ENCODE measurements at places on chromosomes 13 and 19. TPM values are rescaled to one million over a fixed set of nuclear protein-coding genes. Genes with fewer than 3 reads are reported as not detected.

LILRA5 gene
- total RNA-seq, result not detected

KLHL1 gene
- total RNA-seq, result not detected

PIK3R2 gene
- 10.1 TPM for total RNA-seq

JUNB gene
- total RNA-seq, result 118 TPM

RB1 gene
- total RNA-seq, result 21.1 TPM

ZNF816 gene
- total RNA-seq, result 10.1 TPM

- peak; percentile 18 for DNase-seq
Measured at GRCh38 chr19:45069056-45069455, 7.2 kb downstream of the ZNF296 start.

- DNase-seq, result no peak
Measured at GRCh38 chr13:62906896-62907295, 1491.2 kb upstream of the PCDH20 start.

- DNase-seq, result peak; percentile 59
Measured at GRCh38 chr19:46016426-46017094, 6.3 kb downstream of the PGLYRP1 start.

DNA sequence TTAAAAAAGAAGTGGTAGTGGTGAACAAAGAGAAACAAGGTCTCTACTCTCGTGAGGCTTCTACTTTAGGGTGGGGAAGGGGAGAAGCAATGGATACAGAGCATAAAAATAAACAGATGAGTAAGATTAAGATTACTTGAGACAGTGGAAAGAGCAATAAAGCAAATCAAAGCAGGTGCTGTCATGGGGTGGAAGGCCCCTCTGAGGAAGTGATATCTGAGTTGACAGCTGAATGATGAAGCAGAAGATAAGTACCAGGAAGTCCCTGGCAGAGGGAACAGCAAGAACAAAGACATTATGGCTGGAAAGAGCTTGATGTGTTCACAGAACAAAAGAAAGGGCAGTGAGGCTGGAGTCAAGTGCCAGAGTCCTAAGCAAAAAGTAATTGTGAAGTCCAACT lies 221.8 kb downstream of the ENOX1 start:
- DNase-seq, result no peak

- DNase-seq, result no peak
Measured at GRCh38 chr13:104021806-104022397, 955.7 kb upstream of the SLC10A2 start.

DNA sequence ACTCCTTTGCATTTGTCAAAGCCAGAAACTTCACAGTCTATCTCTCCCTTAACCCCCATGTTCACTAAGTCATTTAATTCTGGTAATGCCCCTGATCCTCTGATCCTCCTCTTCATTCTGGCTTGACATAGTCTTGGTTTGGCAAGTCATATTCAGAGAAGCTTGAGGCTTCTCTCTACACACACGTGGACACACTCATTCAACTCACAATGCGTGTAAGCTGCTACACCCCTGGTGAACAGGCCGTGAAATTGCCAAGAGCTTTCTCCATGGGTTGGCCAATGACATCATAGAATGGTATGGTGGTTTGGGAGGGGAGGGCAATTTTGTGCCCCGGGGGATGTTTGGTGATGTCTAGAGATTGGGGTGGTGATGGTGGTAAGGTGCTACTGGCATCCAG lies 47.9 kb upstream of the FLT1 start:
- DNase-seq, result no peak

- no peak for DNase-seq
Measured at GRCh38 chr13:30712536-30713532, 22.5 kb upstream of the ALOX5AP start.

GRCh38 chr13:30352121-30352520 lies 44.8 kb upstream of the KATNAL1 start:
- no peak for DNase-seq

DNA sequence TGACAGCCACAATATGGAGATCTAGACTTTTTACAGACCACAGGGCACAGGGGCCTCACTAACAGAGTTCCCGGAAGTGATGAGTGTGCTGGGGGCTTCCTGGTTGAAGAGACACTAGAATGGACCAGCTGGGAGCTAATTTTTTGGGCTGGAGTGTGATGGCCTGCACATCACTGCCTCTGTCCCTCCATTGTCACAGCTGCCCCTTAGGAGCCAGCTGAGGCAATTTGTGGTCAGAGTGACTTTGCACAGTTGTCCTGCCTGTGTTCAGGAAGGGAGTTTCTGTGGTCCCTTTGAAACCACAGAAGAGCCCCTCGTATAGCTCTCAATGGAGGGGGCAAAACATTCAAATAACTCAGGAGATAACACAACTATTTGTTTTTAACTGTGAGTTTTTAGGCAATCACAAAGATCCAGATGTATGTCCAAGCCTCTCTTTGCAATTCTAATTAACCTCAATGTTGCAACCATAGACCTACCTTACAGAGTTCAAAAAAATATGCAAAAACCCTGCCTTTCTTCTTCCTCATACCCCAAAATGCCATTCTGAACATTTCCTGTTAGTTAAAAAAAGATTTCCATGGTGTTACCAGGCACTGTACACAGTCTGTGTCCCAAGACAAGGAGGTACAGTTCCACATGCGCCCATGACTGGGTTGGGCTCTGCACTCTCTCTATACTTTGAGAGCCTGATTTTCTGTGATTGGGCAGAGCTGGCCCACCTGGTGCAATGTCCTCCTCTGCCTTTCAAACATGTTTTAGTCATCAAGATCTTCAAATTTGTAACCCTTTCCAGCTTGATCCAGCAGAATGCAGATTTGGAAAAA lies 2.4 kb downstream of the ALOX5AP start:
- no peak for DNase-seq

GRCh38 chr19:33448159-33448516 lies 73.5 kb downstream of the PEPD start:
- DNase-seq, result no peak

DNA sequence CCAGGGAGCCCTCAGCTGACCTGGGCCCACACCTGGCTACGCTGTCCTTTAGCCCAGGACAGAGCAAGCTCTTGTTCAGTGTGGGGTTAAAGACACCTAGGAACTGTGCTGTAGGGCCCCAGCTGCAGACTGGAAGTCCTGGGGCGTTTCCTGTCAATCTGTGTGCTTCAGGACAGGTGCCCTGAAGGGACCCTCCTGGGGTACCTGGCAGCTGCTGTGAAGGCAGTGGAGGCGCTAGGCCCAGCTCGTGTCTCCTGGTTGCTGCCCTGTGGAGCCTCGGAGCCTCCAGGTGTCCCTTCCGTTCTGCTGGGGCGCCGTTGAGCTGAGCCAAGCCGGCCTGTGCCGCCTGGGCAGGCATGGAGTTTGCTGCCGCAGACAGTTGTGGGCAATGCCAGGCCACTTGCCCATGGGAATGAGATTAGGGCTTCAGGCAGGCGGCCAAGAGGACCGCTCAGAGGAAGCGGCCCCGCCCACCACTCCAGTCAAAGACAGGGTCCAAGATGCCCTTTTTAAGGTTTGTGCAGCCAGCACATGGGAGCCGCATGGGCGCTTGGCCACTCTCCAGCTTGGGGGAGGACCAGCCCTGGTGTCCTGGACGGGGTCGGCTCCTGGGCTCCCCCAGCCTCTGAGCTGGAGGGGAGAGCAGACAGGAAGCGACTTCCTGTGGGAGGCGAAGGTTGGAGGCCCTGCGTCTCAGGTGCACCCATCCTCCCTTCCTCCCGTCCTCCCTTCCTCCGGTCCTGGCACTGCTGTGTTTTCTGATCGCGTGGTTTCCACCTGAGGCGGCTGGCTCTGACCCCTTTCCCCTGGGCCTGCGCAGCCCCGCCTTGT lies 4.0 kb downstream of the PTBP1 start:
- peak; percentile 43 for DNase-seq

DNA sequence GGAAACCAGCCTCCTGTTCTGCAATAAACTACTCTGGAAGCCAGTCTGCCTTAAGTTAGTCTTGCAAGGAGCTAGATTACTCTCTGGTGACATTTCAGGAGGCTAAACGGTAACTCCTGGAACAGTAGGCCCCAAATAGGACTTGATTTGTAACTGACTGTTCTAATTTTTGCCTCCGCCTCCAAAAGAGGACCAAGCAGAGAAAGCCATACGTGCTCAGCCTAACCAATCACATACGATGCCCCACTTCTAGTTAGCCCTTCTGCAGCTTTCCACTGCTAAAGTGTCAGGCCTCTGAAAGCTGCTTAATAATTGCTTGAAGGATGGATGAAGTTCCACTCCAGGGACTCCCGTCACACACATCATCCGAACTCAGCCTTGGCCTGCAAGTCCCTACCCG lies 744 bp downstream of the ZNF805 start:
- DNase-seq, result peak; percentile 32

DNA sequence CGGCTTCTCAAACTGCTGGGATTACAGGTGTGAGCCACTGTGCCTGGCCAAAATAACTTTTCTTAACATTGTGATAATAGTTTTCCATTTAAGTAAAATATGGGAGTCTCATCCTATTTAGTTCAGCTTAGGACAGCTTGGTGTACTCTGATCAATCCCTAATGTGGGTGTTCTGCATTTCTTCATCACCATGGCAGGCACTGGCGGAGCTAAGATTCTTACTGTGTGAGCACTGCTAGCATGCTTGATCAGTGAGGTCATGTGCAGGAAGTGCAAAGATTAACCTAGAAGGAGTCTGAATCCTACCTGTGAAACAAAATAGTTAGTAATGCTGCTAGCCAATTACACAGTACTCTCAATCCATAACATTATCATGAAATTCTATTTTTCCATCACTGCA lies 1684.2 kb upstream of the SLC10A2 start:
- DNase-seq, result no peak

GRCh38 chr19:7413629-7414028 lies 64.9 kb downstream of the ARHGEF18 start:
- no peak for DNase-seq

DNA sequence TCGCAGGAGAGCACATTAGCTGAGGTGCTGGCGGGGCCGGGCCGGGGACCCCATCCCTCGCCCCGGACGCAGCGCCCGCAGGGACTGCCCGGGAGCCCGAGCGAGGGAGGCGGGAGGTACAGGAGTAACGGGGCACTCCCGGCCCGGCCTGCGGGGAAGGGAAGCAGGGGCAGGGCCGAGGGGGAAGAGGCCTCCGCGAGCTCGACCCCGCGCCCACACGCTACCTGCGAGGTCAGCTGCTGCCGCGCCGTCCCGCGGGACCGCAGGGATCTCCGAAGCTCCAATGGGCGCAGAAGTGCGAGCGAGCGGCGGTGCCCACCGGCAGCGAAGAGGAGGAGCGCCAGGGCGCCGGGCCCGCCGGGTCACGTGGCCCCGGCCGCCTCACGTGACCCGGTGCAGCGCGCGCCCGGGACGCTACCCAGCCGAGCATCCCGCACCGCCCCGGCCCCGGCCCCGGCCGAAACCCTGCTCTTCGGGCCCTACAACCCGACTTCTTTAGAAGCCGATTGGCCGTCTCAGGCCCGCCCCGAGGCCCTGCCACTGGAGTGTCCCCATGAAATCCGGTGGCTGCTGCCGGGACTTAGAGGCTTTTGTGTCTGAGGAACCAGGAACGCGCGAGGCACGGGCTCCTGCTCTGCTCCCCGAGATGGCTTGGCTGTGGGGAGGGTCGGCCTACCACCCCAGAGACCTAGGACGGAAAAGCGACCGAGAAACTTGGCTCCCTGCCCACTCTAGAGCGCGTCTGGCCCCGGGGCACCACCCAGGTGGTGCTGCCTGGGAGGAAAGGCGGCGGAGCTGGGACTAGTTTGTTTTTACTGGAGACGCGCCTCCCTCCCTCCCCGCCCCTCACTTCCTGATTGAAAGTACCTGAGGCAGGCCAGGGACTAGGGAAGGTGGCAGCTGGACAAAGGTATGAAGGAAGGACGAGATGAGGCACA lies at the start of gene RCBTB1:
RCBTB1 (minus strand) TSS at position 339 of the 938 bp plus-strand sequence. CDS start 18,279 bp downstream, outside the sequence.
- peak; percentile 58 for DNase-seq

- no peak for DNase-seq
Measured at GRCh38 chr13:100608906-100609305, 20.3 kb upstream of the GGACT start.

GRCh38 chr13:94312511-94313216 lies 166.8 kb downstream of the DCT start:
- DNase-seq, result peak; percentile 32

DNA sequence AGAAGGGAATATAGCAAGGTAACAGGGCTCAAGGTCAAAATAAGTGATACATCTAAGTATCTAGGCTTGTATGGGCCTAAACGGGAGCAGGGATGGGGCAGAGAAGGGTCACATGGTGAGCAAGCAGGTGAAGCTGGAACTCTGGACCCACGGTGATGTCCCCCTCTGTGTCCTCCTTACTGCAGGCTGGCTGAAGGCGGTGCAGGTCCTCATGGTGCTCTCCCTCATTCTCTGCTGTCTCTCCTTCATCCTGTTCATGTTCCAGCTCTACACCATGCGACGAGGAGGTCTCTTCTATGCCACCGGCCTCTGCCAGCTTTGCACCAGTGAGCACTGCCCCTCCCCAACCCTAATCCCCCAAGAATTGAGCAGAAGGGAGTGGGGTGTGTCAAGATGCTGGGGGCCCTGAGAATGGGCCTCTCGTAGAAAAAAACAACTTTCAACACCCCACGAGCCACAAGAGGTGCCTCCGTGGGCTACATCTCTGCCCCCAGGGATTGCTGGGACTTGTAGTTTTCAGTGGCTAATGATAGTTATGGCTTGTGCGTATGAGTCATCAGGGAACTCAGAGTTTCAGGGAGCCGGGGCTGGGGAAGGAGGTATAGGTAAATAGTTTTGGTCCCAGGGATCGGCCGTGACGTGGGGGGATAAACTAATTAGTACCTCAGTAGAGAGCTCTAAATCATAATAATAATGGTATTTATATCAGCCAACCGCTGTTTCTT lies 4.0 kb downstream of the EMP3 start:
- peak; percentile 65 for DNase-seq
